Endothelial cell of umbilical vein (primary cell): ENCODE measurements at places on chromosomes 16 and 17. TPM values are rescaled to one million over a fixed set of nuclear protein-coding genes. Genes with fewer than 3 reads are reported as not detected.
A peak's percentile ranks its signal among the peaks of the same experiment; 100 is the strongest.

GRCh38 chr16:85459529-85460251 is 153.4 kb upstream of the GSE1 start:
- no peak for DNase-seq

TRAF4 gene
- total RNA-seq = 81.9 and 83.9 TPM in 2 replicates

CIAO2B gene
- total RNA-seq = 78.7 and 85.2 TPM in 2 replicates

DNA sequence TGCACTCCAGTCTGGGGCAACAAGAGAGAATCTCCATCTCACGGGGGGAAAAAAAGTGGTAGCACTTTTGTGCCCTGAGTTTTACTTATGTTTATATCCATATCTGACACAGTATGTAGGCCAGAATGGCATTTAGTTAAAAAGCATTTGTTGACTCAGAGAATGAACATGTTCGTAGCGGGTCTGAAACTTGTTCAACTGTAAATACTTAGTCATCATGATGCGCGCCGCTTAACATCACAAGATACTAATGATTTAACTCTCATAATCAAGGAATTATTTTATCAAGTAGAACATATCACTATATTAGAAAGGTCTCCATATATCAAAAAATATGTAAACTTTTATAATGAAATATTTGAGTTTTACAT is 55.3 kb upstream of the ITGA2B start:
- no peak for DNase-seq

GRCh38 chr16:83301971-83302370 is 505.8 kb upstream of the HSBP1 start:
- DNase-seq = peak; percentile 11

DNA sequence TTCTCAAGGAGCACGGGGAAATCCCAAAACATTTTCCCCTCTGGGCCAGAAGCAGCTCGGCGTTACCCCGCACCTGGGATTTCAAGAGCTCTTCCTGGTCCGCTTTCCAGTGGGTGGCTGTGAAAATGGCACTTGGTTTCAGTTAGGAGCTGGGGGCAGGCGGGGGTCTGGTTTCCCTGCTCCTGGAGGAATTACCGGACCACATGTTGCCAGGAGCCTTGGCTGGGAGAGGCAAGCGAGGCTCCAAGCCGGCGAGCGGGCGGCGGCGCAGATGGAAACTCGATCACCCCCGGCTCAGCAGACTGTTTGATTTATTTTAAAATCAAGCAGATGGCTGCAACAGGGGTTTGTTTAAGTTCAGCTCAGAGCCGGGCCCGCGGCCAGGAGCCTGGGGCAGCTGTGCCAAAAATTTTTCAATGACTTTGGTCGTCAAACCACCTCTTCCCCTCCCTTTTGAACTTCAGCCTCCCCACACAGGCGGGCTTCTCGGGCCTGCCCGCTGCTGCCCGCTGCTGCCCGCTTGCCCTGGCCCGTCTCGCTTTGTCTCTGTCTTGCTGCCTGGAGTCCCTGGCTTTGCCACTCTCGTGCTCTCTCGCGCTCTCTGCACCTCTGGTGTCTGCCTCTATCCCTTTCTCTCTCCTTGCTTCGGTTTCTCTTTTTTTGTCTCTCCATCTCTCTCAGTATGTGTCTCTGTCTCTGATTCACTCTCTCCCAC is 108.0 kb upstream of the CIBAR2 start:
- peak; percentile 79 for DNase-seq

GRCh38 chr16:73057291-73058210 is 9.6 kb upstream of the ZFHX3 start:
- DNase-seq = peak; percentile 52

CCL15 gene
- not detected in 2 replicates for total RNA-seq

DNA sequence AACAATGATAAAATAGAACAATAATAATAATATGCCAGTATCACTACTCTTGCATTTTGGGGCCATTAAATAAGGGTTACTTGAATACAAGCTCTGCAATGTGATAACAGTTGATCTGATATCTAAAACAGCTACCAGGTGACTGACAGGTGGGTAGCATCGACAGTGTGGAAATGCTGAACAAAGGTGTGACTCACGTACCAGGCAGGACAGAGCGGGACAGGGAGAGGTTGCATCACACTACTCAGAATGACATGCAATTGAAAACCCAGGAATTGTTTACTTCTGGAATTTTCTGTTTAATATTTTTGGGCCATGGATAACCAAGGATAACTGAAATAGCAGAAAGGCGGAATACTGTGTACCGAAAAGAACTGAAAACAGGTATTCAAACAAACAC is 15.8 kb upstream of the ZNF19 start:
- no peak for DNase-seq

GRCh38 chr17:57948555-57949420 is 6.4 kb downstream of the CUEDC1 start:
- peak; percentile 43 for DNase-seq

DNA sequence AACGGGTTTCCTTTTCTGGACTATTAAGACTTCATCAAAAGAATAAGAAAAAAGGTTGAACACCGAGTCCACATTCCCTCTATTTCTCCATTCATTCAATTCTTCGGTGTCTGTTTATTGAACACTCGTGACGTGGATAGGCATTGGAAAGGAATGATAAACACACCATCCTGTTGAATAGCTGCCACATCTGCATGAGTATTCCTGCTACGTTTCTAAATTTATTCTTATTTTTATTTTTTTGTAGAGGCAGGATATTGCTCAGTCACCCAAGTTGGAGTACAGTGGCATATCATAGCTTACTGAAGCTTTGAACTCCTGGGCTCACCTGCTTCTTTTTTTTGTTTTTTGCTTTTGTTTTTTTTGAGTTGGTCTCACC is 80.8 kb upstream of the CIBAR2 start:
- DNase-seq = no peak

- DNase-seq = peak; percentile 26
These were observed 1.9 kb downstream of the ZNF778 start for GRCh38 chr16:89219365-89219764.

- peak; percentile 100 for DNase-seq
These were observed 441 bp upstream of the PLEKHH3 start for GRCh38 chr17:42677012-42677857.

DNA sequence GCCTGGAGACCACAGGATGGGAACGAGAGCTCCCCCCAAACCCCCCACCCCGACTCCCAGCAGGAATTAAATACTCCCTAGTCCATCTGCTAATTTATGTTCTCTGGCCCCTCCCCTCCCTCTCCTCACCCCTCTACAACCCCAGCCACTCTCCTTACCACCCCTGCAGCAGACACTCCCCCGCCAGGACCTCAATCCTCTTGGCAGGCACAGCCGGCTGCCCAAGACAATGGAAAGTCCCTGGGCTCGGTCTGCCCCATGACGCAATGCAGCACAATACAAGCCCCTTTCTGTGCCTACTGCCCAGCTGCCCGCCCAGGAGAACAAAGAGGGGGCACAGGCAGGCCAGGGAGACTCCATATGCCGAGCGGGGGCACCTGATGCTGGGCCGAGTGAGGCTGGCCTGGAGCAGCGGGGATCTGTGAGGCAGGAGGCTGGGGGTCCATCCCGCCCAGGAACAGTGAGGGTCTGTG is 30.3 kb upstream of the CDC42EP4 start:
- peak; percentile 86 for DNase-seq

DNA sequence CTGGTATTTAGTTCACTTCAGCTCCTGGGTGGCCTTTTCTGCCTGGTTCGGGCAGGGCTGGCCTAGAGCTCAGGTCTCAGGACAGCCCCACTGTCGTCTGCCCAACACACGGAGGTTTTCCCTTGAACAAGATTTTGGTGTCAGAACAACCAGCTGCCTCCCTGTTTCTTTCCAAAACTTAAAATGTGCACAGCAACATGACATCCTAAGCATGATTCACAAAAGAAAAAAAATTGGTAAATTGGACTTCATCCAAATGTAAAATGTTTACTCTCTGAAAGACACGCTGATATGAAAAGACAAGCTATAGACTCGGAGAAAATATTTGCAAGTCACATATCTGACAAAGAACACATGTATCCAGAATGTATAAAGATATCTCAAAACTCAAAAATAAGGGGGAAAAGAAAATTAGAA is 197.8 kb upstream of the CHMP6 start:
- DNase-seq = peak; percentile 80

KCNAB3 gene
- 2.4 and 4.2 TPM in 2 replicates for total RNA-seq

GRCh38 chr17:9200699-9201359 is 179.5 kb downstream of the NTN1 start:
- no peak for DNase-seq

RGS11 gene
- total RNA-seq = 3.0 and 5.5 TPM in 2 replicates

ZG16B gene
- total RNA-seq = not detected in 2 replicates

DNA sequence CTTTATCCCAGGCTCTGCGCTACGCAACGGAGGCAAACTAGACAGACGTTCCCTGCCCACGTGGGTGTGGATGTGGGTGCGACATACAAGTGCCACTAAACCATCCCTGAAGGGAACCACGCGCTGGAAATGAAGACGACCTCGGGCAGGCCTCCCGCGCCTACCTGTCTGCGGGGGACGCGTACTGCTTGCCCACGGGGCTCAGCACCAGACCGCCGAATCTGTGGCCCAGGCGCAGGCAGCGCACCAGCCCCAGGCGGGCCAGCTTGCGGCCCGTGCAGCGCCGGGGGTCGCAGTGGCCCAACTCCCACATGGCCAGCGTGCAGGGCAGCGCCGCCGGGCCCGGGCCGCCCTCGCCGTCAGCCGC is 480 bp downstream of the TSR3 start:
- no peak for DNase-seq

GRCh38 chr16:61934601-61935000 is 101.6 kb downstream of the CDH8 start:
- DNase-seq = no peak

DNA sequence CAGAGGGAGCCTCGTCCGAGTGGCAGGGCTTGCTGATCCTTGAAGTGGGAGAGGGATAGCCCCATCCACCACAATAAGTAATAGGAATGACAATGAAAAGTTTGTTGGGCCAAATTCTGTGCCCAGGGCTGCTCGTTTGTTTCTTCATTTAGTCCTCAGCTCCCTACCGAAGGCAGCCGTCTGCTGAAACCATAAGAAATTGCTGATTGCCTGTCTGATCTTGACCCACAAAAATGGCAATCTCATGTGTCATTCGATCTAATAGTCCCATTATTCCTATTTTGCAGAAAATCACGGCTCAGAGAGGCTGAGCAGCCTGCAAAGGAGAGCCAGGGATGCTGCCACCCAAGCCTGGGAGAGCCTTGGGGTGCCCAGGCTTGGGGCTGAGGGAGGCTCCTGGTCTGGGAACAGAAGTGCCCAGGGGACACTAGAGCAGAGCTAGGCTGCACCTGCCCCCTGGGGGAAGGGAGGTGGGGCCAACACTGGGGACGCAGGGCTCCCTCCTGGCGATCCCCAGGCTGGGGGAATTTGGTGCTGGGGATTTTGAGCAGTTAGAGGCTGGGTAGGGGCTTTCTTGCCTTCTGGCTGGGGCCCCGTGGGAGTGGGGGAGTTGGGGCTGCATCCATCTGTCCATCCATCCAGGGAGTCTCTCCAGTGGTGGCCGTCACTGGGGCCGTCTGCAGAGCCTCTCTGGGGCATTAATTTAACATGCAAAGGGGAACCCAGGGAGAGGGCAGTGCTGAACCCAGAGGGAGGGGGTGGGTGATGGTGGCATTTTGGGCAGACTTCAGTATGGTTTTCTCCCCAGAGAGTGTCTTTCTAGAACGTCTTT is 53.5 kb downstream of the SOCS1 start:
- no peak for DNase-seq

DNA sequence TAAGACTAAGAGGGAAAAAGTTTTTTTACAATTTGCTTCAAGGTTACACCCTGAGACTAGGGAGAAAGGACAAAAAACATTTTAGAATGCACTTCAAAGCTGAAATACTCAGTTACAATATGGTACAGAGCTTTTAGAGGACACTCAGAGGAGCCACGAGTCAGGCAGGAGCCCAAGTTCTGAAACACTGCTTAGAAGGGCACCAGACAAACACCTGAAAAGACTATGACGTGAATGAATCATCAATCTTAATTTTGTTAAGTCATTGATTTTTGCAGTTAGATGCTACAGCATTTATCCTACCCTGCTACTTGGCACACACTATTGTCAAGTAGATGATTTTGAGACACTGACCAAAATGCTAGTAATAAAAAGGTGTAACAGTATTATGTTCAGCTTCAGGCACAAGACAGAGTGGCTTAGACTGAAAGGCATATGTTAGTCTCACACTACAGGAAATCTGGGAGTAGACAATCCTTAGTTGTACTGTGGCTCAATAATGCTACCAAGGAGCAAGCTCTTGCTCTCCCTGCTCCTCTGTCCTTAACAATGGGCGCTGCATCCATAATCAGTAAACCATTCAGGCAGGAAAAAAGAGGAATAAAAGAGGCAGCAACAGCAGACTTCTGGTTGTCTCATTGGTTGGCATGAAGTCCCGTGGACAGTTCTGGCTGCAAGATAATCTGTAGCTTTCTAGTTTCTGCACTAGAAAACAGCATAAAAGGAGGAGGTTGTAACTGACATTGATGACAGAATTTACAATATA is 151.8 kb downstream of the ABCA8 start:
- DNase-seq = no peak

DNA sequence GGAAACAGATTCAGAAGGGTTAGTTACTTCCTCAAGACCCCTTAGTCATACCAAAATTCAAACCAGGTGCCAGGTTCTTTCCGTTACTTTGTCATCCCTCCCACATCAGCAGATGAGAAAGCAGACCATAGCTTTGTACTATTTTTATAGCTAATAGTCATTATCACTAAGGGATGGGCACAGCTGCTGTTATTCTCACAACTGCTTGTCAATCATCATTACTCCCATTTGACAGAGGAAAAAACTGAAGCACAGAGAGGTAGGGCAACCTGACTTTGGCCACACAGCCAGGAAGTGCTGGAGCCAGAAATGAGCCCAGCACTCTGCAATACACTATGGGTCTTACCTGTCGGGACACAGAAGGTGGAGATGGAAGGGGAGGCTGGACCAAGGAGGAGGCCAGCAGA is 30.0 kb downstream of the TEKT5 start:
- DNase-seq = no peak

YBX2 gene
- total RNA-seq = 0.31 TPM in 1 of 2 replicates, not detected in the other

DNA sequence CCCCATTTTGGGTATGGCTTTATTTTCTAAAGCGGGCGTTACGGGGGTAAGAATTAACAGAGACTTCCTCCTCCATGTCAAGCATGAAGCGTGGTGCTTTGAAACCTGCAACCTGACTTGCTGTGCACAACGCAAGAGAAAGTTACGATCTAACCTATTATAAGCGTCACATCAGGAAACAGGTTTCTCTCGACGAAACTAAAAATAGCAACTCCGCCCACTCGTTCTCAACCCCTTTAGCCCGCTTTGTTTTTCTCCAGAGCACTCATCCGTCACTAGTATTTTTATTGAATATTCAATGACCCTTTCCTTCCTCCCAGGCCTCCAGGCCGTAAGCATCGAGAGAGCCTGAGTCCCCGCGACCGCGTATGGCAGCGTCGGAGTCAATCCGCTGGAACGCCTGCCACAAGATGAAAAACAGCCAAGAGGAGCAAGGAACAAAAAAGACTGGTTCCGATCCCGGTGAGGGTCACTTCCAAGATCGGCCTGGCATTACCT is 555 bp downstream of the NUP88 start:
- DNase-seq = peak; percentile 89

- no peak for DNase-seq
These were observed 3.6 kb upstream of the POLG2 start for GRCh38 chr17:64500487-64500859.

GRCh38 chr17:12048843-12049473 is 28.3 kb downstream of the MAP2K4 start:
- no peak for DNase-seq

ITGA2B gene
- 0.48 and 0.82 TPM in 2 replicates for total RNA-seq
